Activated T-helper 1 cell treated with anti-CD3 and anti-CD28 coated beads, Interleukin-12 subunit alpha, Interleukin-12 subunit beta, Interleukin-2, Interleukin-4 antibody, amounts not matched to agents 30 ng/mL and 10 ng/mL and 1 ng/mL, durations not matched to agents 14 hours and 24 hours and 36 hours (primary cell): ENCODE measurements at places on chromosomes 16 and 17. TPM values are rescaled to one million over a fixed set of nuclear protein-coding genes. Genes with fewer than 3 reads are reported as not detected.

Gene KCNH6
- not detected in 2 replicates for total RNA-seq

Gene OR1A1
- not detected in 2 replicates for total RNA-seq

Gene CDH13
- total RNA-seq = not detected in 2 replicates

Gene COPZ2
- total RNA-seq = 3.4 and 5.8 TPM in 2 replicates

Gene YBX2
- 0.36 TPM in 1 of 2 replicates, not detected in the other for total RNA-seq

Gene EMP2
- not detected in 2 replicates for total RNA-seq

Gene CCDC78
- 5.8 and 7.8 TPM in 2 replicates for total RNA-seq

Gene NPIPA8
- 0.29 and 0.44 TPM in 2 replicates for total RNA-seq

Gene LGALS9B
- not detected in 2 replicates for total RNA-seq

Gene NGFR
- total RNA-seq = 0.13 and 0.20 TPM in 2 replicates

Gene HAGHL
- 15.8 and 19.1 TPM in 2 replicates for total RNA-seq

Gene SPIRE2
- 1.5 and 2.7 TPM in 2 replicates for total RNA-seq

Gene PDIA2
- not detected in 2 replicates for total RNA-seq

Gene SLC2A4
- total RNA-seq = 0.17 and 0.31 TPM in 2 replicates

Gene BAIAP3
- total RNA-seq = 0.07 and 0.18 TPM in 2 replicates

Gene CRYBA1
- total RNA-seq = not detected in 2 replicates

Gene VMP1
- 357 and 374 TPM in 2 replicates for total RNA-seq

Gene BTBD17
- not detected in 2 replicates for total RNA-seq

Gene ENPP7
- total RNA-seq = 0.10 and 0.16 TPM in 2 replicates

Gene KRTAP4-6
- total RNA-seq = not detected in 2 replicates

Gene ZG16B
- total RNA-seq = 11.7 and 12.9 TPM in 2 replicates

Gene GRIN2A
- total RNA-seq = not detected in 2 replicates

Gene TBC1D3C
- 0.20 TPM in 1 of 2 replicates, not detected in the other for total RNA-seq

Gene ATP2A3
- total RNA-seq = 107 and 111 TPM in 2 replicates

Gene GEMIN4
- 64.6 and 68.6 TPM in 2 replicates for total RNA-seq

Gene OTOA
- total RNA-seq = 0.10 TPM in 1 of 2 replicates, not detected in the other

Gene PPP1R27
- not detected in 2 replicates for total RNA-seq

Gene CD79B
- total RNA-seq = 28.9 and 31.8 TPM in 2 replicates

Gene RNF166
- 42.4 and 45.0 TPM in 2 replicates for total RNA-seq
